ENCODE measurements at places on chromosomes 13 and 19. TPM values are rescaled to one million over a fixed set of nuclear protein-coding genes. Genes with fewer than 3 reads are reported as not detected.

ALDH16A1 gene
- 11.9 TPM for total RNA-seq

ZNF567 gene
- total RNA-seq, result 8.1 TPM

ZNF154 gene
- total RNA-seq, result 4.9 TPM

HS6ST3 gene
- under 0.01 TPM for total RNA-seq

ZNF730 gene
- 2.1 TPM for total RNA-seq

All from smooth muscle cell of the umbilical artery (primary cell).